ENCODE measurements at places on chromosomes 6 and 20. TPM values are rescaled to one million over a fixed set of nuclear protein-coding genes. Genes with fewer than 3 reads are reported as not detected.

DNA sequence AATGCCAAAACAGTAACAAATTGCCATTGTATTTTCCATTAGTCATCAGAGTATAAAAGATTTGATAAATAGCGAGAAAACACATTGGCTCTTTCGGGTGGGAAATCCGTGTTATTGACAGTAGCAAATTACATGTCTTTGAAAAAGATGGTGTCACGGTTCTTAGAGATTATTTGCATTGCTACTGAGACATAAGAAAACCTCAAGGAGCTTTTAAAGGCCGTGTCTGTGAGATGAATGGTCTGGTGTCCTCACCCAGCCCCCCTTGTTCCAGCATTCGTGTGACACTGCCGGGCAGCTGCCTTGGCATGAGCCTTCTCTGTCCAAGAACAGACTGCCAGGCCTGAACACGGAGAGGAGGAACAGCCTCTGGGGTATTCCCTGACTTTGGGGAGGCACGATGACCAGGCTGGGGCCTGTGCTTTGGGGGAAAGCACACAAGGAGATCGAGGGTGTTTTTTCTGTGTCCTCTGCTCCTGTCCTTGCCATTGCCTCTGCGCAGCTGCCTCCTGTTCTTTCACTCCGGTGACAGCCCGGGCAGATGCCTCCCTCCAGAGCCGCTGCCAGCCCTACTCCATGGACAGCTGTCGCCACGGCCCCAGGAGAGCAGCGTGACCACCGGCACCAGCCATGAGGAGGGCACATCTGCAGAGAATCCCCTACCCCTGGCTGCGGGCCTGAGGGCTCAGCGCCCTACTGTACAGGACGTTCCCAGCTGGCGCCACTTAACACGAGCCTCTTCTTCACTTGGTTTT, 167.7 kb upstream of the CDYL start:
- no peak for DNase-seq

DNA sequence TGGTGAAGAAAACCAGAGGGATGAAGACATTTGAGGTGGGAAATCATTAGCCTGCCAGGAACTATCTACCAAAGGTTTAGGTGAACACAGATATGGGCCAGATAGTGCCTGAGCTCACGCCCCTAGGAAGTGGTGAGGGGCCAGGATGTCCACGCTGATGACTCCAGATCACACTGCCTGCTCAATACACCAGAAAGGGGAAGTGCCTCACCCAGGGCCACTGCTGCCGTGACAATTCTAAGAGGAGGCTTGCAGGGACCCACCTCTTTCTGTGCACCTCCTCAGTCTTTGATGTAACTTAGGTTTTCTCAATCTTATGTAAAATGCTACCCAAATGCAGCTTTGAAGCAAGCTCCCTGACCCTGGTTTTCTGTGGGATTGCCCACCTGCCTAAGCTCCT, 5.4 kb upstream of the RAB44 start:
- no peak for DNase-seq

Gene AFDN
- 3.1 TPM for polyA plus RNA-seq

Gene GABRR2
- polyA plus RNA-seq = not detected

DNA sequence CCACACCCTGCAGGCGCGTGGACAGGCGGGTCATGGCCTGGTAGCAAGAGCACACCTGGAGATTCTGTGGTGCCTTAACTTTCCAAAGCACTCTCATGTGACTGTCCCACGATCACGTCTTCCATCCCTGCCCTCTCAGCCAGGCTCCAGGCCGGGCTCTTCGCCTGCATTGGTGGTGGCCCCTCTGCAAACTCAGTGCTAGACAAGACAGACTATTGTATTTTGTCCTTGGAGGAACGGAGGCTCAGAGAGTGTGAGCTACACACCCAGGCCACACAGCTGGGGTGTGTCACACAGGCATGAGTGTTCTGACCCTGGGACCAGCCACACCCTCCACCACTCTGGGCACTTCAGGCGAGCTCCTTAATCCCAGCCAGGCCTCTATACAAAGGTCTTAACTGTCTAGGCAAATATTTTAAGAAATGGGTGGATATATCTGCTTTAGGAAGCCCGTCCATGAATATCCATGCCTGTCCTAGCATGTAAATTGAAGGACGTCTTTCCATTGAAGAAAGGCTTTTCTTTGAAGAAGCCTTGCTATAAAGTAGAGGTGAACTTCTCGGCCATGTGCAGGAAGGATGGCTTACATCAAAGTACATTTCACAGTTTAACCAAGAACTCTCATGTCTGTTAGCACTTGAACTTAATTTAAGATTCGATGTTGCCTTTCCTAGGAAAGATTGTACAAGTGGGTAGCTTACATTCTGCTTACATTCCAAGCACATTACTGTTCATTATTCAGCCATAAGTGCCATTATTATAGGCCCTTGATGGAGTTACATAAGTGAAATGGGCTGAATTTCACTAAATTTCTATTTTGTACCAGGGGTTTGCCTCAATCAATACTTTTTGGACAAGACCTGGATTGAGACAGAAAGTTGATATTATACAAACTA, 263.9 kb downstream of the DLL1 start:
- no peak for DNase-seq

Gene DPPA5
- polyA plus RNA-seq = not detected

Gene FOXA2
- not detected for polyA plus RNA-seq

DNA sequence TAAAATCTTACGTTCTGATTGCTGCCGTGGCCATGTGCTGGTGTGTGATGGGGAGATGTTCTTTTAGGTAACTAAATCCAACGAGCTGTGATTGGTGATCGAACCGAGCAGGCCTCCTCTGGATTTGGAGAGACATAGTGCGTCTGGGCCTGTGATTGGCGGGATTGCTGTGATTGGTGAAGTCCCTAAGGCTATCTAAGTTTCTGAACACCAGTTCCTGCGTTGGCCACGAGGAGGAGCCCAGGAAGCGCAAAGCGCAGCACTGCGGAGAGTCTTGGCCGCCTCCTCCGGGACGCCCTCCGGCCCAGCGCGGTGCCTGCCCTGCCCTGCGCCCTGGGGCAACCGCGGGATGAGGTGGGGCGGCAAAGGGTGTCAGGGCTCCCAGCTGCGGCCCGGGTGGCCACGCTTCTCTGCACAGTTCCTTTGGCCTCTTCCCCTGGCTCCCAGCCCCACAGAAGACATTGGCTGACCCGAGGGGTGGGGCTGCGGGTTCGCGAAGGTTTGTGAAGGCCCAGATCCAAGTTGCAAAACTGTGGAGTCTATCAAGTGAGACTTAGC, 33.0 kb downstream of the HNF4A start:
- peak; percentile 70 for DNase-seq

GRCh38 chr20:52791091-52791490, 181.1 kb upstream of the TSHZ2 start:
- DNase-seq = no peak

DNA sequence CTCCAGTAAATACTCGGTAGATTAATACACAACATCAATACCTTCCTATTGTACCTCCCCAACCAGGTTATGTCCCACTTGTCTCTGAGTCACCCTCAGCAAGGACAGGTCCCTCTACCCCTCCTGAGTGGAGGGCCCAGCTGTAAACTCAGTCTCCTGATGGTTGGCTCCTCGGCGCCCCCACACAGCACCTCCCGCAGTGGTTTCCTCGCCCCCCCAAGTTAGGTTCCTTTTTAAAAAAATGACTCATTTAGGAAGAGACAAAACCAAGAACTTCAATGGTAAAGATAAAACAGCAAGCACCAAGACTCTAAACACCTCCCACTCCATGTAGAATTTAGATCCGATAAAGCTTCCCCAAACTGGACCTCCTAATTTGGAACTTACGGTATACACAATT, 83.5 kb downstream of the TRERF1 start:
- DNase-seq = peak; percentile 32

GRCh38 chr6:25242567-25242966, 36.6 kb upstream of the CARMIL1 start:
- DNase-seq = no peak

DNA sequence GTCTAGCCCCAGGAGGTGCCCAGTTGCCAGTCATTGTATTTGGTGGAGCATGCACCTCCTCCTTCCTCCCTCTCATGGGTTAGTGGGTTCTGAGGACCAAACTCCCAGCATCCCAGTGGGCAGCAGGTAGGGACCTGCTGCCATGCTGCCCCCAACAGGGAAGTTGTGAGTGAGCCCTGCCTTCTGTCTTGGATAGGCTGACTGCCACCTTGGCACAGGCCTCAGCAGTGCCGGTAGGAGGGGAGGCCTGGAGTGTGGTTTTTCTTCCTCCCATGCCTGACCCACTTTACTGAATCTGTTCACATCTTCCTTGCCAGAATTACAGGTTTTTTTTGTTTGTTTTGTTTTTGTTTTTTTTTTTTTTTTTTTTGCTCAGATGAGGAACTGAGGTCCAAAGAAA, 24.5 kb downstream of the PLCG1 start:
- no peak for DNase-seq

DNA sequence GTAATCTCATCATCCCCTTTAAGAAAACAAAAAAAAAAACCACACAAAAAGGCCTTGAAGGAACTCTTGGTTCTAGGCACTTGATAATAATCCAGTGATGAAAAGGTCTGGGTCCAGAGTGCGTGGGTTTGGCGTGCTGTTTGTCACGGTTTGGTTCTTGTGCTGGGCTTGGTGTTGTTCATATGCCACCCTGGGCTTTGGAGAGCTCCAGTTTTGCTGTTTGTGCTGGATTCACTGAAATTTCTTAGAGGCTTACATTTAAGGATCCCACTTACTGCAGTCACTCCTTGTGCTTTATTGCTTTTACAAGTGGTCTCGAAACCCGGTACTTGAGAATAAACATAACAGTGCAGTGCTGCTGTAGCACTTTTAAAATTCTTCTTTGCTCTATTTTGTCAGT, 68.8 kb upstream of the XRN2 start:
- DNase-seq = no peak

All from CD4-positive, CD25-positive, alpha-beta regulatory T cell (primary cell).